ENCODE measurements at places on chromosomes 7 and 10.
A peak's percentile ranks its signal among the peaks of the same experiment; 100 is the strongest.

- no peak for DNase-seq
Observed at GRCh38 chr7:144439717-144440205, 36.3 kb upstream of the NOBOX start.

DNA sequence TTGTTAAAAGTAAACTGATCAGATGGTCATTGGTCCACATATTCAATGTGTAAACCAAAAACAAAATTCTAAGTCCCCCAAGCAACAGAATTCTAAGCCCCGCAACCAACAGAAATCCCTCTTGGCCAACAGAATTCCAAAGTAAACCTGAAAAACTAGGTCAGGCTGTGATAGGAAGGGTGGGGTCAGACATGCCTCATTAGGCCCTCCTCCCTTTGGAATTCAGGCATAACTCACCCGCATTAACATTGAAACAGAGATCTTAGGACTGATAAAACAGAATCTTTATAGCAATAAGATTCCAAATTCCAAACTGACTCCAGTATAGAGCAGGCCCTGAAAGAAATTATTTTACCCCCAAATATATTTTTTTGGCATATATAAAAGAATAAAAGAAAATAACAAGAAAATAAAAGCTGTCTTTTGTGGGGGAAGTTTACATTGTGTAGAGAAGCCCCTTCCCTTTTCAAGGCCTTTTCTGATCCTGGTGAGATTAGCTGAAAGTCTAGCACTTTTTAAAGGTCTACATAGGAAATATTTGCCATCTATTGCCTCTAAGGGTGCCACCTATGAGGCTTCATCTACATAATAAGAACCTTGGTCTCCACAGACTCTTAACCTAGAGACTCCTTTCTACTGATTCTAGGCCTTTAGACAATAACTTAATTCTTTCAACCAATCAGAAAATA, 30.5 kb downstream of the GNAT3 start:
- no peak for DNase-seq

DNA sequence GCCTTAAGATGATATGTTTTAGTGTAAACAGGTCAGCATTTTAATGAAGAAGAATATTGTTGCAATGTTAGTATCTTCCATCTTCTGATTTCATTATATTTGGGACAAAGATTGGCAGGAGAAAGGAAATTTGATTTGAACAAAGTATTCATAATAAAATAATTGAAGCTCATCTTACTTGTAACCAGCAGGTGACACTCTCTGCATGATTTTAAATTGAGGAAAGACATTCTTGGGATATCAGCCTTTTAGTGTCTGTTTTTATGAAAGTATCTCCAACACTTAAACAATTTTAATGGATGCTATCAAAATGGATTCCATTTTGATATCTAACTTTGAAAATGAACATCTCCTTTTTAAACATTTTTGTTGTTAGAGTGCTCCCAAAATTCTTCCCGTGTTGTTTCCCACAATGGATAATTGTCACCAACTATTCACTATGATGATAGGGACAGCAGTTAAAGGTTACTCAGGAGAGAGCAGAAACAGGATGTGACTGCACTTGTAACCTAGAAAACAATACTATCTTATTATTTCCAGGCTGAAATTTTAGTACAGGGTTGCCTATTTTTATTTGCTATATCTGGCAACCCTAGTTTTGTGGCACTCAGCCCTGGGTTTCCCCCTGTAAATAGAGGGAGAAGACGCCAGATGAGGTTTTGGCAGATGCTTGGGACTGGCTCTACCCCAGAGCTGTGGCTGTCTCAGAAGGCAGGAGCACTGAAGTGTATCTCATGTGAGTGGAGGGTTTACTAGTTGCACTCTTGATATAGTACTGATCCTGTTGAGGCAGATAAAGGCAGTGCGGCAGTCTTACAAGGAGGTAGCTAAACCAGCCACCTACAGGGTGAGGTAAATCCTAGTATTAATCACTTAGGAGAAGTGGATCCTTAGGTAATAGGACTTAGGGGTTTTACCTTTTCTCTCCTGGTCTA, 31.0 kb upstream of the ABCB4 start:
- no peak for DNase-seq

DNA sequence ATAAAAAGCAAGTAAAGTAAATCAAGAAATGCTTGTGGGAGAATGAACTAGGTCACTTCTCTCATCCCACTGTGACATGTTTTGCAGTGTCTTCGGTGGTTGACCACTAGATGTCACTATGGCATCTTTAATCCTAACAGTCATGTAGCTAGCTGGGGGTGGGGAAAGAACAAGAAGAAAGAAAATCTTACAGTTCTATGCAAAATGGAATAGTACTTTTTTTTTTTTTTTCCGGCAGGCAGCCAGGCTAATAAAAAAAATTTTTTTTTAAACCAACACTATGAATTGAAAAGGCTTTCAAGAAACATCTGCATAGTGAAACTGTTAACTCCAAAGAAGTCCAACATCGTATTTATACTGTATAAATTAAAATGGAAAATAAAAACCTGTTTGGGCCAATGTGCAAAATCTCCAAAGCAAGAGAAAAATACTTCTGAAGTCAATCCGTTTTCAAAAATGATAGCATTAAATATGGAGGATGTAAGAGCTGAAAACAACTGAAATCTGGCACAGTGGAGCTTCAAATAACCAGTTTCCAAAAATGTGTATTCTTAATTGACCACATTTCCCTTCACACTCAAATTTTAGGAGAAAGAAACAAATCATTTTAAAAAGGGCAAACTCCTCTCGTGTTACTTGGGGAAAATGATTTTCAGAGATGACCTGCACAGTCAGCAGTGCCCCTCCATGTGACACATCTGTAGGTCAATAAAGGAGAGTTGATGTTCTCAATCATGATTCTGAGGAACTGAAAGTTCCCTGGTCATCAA, 38.5 kb downstream of the CDK1 start:
- DNase-seq = peak; percentile 34

Data from GM12891 (cell line).